ENCODE measurements at places on chromosomes 6 and 20.

DNA sequence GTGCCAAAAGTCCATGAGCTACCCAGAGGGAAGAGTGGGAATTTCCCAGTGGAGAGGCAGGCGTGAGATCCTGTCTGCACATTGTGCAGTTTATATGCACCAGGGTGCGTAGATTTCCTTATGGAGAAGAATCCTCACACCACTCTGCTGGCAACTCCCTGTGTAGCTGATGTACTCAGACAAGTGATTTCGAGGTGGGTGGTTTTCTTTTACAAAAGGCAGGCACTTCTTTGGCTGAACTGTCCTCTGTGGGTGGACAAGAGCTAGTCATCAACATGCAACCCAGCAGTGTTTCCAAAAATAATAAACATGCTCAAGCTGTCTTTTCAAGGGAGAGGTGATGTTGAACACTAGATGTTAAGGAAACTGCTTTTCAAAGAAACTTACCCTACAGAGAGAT lies 121.7 kb upstream of the NXT1 start:
- no peak for DNase-seq

GRCh38 chr20:35409542-35409941 lies 2.2 kb downstream of the UQCC1 start:
- no peak for DNase-seq

- no peak for DNase-seq
Measured at GRCh38 chr6:30763155-30763617, 18.8 kb upstream of the IER3 start.

DNA sequence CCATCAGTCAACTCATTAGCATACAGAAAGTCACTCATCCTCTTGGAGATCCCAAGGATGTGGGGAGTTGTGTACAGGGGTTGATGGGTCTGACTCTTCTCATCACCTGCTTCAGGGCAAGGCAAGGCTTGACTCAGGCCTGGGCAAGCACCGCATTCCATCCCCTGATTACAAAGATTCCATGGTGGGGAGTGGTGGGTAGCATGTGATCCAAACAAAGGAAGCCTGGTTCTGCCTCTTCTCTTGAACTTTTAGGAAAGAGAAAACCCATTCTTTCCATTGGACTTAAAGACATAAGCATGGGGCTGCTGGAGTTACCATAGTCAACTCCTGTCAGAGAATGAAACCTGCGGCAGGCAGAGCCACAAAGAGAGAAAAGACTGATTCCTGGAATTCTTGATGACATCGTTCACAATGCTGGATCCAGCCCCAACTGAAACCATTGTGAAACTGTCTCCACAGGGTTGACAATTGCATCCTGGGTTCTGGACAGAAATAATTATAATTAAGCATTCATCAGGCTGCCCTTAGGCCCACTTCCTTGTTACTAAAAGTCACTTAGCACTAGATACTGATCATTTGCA lies 235.8 kb upstream of the KCNG1 start:
- DNase-seq: no peak

GRCh38 chr20:51542571-51543421 lies at the start of gene NFATC2:
Gene NFATC2, minus strand, starts transcription at chr20:51542719. Its CDS starts 220 bp downstream, at chr20:51542499.
- no peak for DNase-seq

- DNase-seq: no peak
Measured at GRCh38 chr20:15515691-15516090, 1057.6 kb downstream of the KIF16B start.

GRCh38 chr6:143536866-143537691 lies 25.6 kb upstream of the FUCA2 start:
- no peak for DNase-seq

DNA sequence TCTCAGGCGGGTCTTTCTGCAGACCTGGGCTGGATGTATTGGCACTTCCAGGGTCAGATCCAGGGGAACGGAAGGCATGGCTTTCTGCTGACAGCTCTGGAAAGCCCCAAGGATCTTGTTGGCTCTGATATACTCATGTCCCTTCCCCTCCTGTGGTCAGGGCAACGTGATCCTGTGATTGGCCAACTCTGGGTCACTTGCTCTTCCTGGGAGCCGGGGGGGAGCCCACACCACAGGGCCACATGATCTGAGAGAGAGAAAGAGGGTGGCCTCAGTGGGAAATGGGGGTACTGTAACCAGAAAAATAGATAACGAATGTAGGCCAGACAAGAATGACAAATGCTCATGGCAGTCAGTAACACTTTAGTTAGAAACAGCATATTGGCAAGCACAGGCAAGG lies 223.0 kb downstream of the NFATC2 start:
- DNase-seq: no peak

GRCh38 chr6:158516098-158516497 lies 43.8 kb upstream of the TMEM181 start:
- no peak for DNase-seq

DNA sequence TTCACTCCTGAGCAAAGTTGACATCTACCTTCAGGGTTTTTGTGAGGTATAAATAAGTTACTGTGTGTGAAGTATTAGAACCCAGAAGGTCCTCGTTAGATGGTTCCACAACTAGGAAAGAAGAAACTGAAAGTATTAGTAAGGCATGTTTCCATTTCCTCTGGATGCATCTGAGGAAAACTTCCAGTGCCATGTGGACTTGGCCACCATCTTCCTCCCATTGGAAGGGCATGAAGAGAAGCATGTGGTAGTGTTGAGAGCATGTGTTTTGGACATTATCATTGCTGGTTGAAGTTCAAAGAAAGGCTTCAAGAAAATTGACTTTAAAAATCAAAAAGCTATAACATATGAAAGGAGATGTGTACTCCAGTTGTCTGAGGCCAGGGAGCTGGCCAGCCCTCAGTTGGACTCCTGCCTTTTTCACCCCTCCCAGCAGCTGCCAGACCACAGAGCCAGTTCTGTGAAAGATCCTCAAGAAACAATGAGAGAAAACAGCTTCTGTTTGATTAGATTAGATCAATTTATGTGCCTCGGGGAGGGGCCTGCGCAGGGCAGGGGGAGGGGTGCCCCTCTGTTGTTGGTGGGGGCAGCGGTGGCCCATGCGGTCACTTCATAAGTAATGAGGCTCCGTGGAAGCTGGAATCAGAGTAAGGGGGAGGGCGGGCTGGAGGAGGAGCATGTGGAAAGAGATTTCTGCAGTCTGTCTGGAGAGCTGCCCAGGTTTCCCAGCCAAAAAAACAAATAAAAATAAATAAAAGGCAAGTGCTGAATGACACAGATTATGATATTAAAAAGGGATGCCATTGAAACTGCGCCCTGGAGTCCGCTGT lies 154.0 kb downstream of the JARID2 start:
- peak; percentile 88 for DNase-seq

- no peak for DNase-seq
Measured at GRCh38 chr6:133787859-133788505, 100.9 kb upstream of the TCF21 start.

DNA sequence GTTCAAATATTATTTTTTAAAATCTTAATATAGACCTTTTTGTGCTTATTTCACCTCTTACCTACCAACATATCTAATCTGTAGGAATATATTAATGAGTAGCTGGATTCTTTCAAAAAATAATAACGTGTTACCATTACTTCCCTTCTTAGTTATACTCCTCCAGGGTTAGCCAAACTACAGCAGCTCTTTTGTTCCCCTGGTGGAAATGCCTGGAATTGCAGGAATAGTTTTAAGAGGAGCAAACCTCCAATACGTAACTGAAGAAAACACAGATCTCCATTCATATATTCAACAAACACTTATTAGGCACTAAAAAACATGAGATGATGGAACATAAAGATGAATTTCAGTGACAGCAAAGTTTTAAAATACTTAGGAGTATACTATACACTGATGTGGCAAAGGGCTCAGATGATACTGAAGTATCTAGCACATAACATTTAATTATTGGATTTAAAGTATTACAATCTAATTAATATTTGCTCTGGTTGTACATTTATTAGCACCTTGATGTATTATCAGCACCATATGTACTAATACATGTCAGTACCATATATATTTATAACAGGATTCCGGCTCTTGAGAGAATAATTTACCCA lies 78.3 kb downstream of the TBX18 start:
- no peak for DNase-seq

- DNase-seq: no peak
Measured at GRCh38 chr20:3188823-3189413, 15.6 kb downstream of the DDRGK1 start.

- DNase-seq: no peak
Measured at GRCh38 chr20:12575352-12576095, 433.2 kb upstream of the SPTLC3 start.

DNA sequence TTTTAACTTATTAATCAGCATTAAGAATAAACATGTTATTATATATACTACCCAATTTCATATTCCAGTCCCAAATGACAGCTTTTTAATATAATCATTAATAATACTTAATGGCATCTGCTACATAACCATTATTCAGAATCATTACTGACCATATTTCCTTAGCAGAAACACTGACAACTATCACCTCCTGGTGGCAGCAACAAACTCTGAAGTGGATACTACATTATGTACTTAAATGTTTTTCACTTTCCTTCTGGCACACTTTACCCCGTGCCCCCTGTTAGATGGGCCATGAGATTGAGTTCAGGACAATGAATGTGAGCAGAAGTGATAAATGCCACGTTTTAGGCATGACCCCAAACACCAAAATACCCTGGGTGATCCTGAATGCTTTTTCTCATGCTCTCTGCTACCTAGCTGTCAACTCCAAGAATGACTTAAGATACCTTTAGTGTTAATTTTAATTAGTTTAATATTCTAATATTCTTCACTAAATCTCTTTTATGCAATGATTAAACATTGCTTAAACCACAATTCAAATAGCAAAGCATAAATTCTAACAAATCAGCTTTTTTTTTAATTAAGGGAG lies 77.1 kb downstream of the LMBRD1 start:
- DNase-seq: no peak

- no peak for DNase-seq
Measured at GRCh38 chr20:41017448-41018042, 11.1 kb upstream of the TOP1 start.

- DNase-seq: no peak
Measured at GRCh38 chr20:61405007-61405406, 152.9 kb downstream of the CDH4 start.

- DNase-seq: no peak
Measured at GRCh38 chr6:55953335-55953734, 77.9 kb upstream of the BMP5 start.

DNA sequence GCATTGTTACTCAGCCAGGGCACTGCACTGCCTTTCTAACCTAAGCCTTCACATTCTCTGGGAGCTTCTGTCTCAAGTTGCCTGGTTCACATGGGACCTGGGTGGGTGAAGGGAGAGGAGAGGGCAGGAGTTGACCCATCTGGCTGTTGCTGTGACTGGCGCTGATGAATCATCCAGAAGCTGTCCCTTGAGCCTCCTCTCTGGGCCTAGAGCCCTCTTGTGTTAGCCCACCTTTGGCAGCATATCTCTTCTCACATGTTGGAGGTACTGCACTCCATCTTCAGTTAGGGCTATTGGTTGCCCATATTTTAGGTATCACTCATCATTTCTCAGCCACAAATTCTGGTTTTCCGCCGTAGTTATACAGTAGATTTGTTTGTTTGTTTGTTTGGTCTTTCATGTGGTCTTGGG lies 19.8 kb downstream of the XRN2 start:
- DNase-seq: no peak

- DNase-seq: no peak
Measured at GRCh38 chr20:57409672-57410397, 18.6 kb downstream of the RBM38 start.

DNA sequence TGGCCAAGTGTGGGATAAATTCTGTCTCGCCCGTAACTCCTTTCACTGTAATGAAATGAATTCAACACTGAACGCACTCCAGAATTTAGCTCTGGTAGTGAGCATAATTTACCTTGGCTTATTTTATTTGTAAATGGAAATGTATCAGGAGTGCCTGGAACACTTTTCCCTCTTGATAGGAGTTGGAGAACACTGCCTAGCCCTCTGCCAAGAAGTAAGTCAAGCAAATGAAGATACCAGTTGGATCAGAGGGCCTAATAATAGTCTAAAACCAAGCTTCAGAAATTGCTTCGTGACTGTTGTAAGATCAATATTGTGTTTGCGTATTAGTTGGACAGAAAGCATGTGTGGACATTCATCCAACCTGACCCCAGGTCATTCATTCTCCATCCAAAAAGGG lies 64.6 kb upstream of the TPD52L1 start:
- no peak for DNase-seq

DNA sequence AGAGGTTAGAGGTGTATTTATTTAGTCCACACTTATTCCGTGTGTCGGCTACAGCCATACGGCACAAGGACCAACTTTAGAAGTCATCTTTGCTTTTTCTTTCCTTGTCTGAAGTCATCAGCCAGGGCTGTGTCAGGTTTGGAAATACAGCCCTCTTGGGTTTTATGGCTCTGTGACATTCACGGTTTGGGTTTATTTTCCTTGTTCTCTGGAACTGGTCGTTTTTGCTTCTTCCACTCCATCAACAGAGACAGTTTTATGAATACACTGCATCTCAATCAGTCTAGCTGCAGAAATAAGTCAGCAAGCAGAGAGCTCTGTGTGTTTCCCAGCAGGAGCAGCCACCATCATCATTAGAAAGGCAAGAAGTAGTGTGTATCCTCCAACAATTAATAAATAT lies 132.5 kb downstream of the TBC1D7 start:
- DNase-seq: no peak

GRCh38 chr6:97626671-97627441 lies 343.8 kb upstream of the MMS22L start:
- no peak for DNase-seq

DNA sequence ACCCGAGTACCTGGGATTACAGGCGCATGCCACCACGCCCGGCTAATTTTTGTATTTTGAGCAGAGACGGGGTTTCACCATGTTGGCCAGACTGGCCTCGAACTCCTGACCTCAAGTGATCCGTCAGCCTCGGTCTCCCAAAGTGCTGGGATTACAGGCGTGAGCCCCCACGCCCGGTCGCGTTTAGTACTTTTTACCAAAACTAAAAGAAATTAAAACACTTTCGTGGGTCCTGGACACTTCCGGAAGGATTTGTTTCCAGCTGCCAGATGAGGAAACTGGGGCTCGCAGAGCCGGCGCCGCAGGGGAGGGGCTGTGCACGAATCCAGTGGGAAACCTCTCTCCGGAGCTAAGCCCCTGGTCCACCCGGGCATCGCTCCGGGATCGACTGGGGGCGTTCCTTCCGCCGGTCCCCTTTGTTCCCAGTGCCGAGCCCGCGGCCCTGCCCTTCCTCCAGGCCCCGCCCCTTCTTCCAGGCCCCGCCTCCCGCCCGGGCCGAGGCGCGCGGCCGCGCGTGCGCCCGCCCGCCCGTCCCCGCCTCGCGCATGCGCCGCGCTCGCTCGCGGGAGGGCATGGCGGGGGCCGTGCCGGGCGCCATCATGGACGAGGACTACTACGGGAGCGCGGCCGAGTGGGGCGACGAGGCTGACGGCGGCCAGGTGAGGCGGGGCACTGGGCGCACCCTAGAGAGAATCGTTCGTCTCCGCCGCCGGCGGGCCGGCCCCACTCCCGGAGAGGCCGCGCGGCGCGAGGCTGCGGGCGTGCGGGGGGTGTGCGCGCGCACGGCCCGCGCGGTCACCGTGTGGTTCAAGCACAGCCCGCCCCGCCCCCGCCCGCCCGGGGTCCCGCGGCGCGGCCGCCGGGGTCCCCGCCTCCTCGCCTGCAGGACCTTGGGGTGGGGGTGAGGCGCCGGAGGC lies at the start of gene NELFCD:
NELFCD (plus strand) TSS at position 546 of the 917 bp plus-strand sequence; CDS start at position 600, 54 bp downstream.
- peak; percentile 90 for DNase-seq

- no peak for DNase-seq
Measured at GRCh38 chr6:149854532-149854931, 9.6 kb downstream of the LRP11 start.

- DNase-seq: no peak
Measured at GRCh38 chr20:46070215-46070900, 19.4 kb downstream of the NCOA5 start.

GRCh38 chr6:168611691-168612090 lies 170.7 kb downstream of the SMOC2 start:
- DNase-seq: no peak

Measured in suprapubic skin (tissue), 4 donors.